CD4-positive, alpha-beta memory T cell (primary cell): ENCODE measurements at places on chromosomes 5 and 9.

DNA sequence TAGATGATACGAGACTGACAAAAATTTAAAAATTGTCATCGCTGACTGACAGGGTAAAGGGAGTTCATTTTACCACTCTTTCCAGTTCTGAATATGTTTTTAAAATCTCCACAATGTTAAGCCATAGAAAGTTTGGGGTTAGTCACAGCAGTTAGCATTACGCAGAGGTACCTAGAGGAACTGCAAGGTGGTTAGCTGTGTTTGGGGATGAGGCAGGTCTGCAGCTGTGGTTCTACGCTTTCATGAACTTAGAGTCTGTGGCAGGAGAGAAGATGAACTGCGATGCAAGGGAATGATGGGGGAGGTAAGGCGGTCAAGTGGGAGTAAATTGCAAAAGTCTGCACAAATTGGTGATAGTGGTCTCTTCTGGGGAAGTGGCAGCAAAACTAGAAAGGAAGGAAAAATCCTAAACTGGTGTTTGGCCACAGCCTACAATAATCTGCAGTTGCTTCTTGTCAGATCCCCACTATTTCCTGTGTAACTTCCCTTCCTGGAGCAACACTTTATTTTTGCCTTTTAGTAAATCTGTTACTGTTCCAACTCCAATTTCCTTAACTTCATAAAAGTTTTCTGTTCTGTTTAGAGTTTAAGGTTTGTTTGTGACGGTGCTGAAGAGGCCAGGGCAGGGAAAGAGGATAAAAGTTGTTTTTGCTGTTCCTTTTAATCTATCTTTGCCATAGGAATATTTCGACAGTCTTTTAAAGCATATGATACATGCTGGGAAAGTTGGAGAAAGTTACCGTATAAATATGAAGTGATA, 38.6 kb upstream of the SNX2 start:
- DNase-seq: no peak

- no peak for DNase-seq
Observed at GRCh38 chr5:173736923-173737412, 120.5 kb upstream of the BOD1 start.

DNA sequence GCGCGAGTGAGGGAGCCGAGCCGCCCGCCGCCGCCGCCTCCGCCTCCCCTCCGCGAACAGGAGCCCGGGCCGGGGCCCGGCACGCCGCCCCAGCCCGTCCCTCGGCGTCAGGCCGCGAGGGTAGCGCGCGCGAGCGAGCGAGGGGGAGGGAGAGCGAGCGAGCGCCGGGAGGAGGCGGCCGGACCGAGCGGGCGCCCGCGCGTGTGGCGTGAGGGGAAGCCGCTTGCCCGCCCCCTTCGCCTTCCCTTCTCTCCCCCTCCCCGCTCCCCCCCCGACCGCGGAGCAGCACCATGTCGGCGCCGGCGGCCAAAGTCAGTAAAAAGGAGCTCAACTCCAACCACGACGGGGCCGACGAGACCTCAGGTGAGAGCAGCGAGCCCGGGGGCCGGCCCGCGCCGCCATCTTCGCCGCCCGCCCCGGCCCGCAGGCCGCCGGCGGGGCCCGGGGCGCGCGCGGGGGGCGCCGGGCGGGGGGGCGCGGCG, 312 bp downstream of the SET start:
- no peak for DNase-seq

- no peak for DNase-seq
Observed at GRCh38 chr5:8550921-8551320, 682.0 kb downstream of the MTRR start.

DNA sequence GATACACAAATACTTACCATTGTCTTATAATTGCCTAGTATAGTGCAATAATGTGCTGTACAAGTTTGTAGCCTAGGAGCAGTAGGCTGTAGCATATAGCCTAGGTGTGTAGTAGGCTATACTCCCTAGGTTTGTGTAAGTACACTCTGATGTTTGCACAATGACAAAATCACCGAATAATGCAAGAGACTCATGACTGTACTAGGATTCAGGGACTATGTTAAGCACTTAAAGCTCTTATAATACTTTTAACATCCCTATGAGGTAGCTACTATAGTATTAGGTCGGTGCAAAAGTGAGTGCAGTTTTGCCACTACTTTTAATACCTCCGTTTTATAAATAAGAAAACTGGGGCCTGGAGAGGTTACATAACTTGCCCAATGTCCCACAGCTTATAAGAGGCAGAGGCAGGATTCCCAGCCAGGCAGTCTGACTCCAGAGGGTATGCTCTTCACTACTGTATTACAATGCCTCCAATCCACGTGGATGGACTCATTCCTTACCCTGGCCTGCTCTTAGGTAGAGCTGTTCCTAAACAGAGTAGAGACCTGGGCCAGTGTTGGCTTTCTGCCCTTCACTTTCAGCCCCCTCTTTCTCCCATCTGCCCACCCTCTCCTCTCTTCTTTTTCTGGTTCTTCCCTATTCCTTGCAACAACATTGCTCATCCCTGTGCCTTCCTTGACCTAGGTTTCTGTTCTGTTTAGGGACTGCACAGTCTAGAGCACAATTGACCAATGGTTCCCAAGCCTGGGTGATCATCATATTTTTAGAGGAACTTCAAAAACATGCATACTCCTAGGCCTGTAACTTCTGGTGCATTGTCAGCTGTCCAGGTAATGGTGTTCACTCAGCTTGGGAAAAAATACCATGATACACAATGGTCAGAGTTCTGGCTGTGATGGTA, 114.0 kb downstream of the CARTPT start:
- no peak for DNase-seq

DNA sequence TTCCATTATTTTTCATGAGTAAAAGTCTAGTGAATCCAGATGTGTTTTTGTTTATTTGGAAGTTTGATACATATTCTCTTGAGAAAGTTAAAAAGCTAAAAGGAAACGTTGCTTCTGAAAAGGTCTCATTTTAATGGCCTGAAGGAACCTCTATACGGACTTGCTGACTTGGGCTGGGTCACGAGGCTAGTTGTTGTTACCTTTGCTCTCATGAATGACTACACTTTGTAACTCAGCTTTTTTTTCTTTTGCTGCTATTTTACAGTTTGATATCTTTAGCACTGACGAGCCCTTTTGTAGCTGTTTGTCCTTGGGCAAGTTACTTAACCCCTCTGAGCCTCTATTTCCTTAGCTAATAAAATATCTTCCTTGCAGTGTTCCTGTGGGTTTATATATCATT, 211.5 kb downstream of the PCSK5 start:
- no peak for DNase-seq

DNA sequence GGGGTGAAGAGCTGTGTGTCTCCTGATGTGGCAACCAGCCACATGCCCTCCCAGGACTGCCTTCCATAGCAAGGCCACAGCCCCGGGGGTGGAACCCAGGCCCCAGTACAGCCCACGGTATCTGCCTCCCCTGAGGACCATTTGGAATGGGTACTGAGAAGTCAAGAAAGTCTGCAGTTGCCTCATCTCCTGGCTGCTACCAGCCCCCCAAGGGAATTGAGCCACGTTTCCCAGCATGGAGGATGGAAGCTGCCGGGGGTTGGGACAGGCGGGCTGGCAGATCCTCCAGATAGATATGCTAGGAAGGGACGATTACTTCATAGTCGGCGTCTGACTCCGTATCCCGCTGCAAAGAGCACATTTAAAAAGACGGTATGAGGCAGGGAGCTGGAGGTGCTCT, 5.5 kb upstream of the DMRT2 start:
- DNase-seq: no peak

DNA sequence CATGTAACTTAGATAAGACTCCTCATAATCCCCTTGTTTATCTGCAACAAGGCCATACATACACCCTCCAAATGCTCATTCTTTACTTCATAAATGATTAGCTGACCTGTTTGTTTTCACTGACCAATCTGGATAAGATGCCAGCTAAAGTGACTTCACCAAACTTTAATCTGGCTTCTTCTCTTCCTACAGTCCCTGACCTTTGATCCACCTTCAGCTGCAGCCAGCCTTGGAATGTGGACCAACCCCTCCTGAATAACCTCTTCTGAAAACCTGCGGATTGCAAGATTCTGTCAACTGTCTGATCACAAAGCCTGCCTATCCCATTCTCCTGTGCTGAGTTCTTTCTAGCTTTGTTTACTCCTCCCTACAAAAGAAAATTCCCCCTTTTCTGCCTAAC, 476.8 kb downstream of the LRRC70 start:
- no peak for DNase-seq

GRCh38 chr9:21811914-21812313, 9.5 kb downstream of the MTAP start:
- no peak for DNase-seq

DNA sequence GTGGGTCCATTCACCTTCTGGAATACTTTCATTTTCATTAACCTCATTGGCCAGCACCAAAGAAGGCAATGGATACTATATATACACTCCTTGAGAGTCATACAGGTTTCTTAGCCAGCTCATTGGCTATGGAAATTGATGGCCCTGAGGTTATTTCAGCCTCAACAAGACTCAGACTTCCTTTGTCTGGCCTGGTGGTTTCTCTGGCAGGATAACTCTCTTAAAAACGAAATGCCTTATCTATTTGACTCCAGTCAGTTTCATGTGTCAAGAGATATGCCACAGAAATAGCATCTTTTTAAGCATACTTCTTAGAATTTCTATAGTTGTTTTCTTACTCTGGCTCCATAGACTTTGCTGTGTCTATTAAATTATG, 28.9 kb downstream of the CDH9 start:
- DNase-seq: no peak

DNA sequence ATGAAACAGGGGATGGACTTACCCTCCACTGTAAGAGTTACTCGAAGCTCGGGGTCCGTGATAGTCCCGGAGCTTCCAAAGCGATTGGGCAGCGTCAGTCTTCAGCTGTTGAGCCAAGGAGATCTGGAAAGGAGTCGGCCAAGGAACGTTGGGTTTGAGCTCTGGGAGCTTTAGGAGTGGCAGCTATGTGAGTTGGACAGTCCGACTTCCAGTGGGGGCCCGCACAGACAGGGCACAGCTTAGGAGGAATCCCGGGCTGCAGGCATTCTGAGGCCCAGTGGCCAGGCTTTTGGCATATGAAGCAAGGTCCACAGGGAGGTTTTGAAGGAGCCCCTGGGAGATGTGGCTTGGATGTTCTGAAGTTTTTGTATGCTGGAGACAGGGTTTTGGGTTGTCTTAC, 72.7 kb downstream of the PHAX start:
- DNase-seq: no peak

- DNase-seq: no peak
Observed at GRCh38 chr5:37804401-37804800, 35.4 kb downstream of the GDNF start.

GRCh38 chr5:52356311-52356918, 431.3 kb upstream of the ITGA1 start:
- DNase-seq: no peak
